Thyroid gland (tissue), 4 donors: ENCODE measurements at places on chromosomes 1 and 21. TPM values are rescaled to one million over a fixed set of nuclear protein-coding genes. Genes with fewer than 3 reads are reported as not detected.

DNA sequence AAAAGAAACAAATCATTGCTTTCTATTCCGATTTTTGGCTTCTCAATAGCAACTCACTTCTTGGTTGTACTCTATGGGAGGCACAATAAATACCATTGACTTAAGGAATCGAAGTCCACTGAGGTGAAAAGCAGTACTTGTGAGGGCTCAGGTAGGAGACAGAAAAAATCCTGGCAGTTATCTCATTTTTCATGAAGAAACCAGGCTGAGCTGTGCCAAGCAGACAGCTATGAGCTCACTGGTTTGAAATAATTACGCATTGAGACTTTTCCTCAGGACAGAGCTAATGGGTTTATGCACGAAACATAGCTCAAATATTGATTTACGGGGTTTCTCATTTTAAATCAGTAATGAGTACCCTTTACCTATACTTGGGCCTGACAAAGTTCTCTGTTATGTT lies 18.5 kb downstream of the COLGALT2 start:
- no peak overlapping the region for H3K4me3 ChIP-seq
- H3K36me3 ChIP-seq: no peaks in the 10 kb centered on the region
- H3K27me3 ChIP-seq: no peaks in the 10 kb centered on the region
- no peak for DNase-seq

GRCh38 chr21:45887120-45887611 lies 94.4 kb upstream of the COL6A1 start:
- H3K4me3 ChIP-seq: no peak overlapping the region
- H3K4me1 ChIP-seq: no peaks in the 10 kb centered on the region
- no peak for DNase-seq

GRCh38 chr21:17455451-17455850 lies 57.4 kb upstream of the CXADR start:
- H3K27me3 ChIP-seq: no peaks in the 10 kb centered on the region
- DNase-seq: no peak
- no peak overlapping the region for H3K4me3 ChIP-seq
- H3K36me3 ChIP-seq: no peaks in the 10 kb centered on the region

DNA sequence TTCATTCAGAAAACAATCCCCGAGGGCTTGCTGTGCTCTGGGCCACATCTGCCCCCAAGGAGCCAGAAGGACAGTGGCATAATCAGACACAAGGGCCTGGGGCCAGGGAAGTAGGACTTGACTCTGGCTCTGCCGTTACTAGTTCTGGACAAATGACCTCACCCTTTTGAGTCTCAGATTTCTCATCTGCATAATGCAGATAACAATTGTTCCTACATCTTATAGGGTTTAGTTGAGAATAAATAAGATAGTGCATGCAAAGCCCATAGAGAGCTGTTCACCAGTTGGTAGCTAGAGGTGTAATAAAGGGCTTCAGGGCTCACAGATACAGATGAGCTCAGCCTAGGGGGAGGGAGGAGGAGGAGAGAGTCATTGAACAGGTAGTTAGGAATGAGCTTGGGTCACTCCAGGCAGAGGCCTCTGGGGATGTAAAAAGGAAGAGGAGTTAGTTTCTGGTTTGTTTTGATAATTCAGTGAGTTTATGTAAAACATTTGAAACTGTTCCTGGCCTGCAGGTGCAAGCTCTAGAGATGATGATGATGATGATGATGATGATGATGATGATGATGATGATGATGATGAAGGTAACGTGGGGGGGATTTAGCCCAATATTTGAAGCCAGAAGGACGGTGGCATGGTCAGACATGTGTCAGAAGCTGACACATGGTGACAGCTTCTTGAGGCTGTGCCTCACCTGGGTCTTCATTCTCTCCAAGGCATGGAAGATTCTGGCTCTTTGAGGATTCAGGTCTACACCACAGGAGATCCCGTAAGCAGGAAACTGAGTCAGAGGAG lies 858 bp downstream of the LACTBL1 start:
- no peak for DNase-seq
- no peaks in the 10 kb centered on the region for H3K27me3 ChIP-seq
- H3K36me3 ChIP-seq: no peaks in the 10 kb centered on the region
- H3K4me1 ChIP-seq: no peaks in the 10 kb centered on the region

INSRR gene
- not detected for total RNA-seq

TSSK3 gene
- 3.4 TPM for total RNA-seq

GRCh38 chr1:187027253-187027652 lies 198.5 kb downstream of the PLA2G4A start:
- no peak overlapping the region for H3K4me3 ChIP-seq
- no peaks in the 10 kb centered on the region for H3K27me3 ChIP-seq
- no peak overlapping the region for H3K27ac ChIP-seq
- H3K4me1 ChIP-seq: no peaks in the 10 kb centered on the region

ZNF593OS gene
- not detected for total RNA-seq

DNA sequence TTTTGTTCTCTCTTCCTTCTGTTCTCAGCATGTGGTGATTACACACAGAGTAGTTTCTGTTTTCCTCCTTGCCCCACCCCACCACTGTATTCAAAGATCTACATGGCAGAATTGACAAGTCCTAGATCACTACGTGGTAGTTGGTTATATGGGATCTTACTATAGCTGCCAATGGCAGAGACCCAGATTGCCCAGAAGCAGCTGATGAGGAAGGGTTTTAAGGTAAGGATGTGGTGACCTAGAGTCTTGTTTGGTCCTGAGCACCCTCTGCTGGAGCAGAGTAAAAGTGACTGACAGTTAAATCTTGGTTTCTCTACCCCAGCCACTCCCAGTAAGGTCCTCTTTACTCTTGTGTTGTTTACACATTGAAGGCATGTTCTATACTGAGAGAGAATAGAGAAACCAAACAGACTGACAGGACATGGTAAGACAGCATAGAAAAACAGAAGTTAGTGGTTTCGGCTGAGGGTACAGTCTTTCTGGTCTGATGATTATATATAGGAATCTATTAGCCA lies 22.8 kb upstream of the STRIP1 start:
- H3K27ac ChIP-seq: no peak overlapping the region
- H3K27me3 ChIP-seq: no peaks in the 10 kb centered on the region
- H3K4me1 ChIP-seq: peaks cover 12% of the 10 kb centered on the region
- H3K4me3 ChIP-seq: no peak overlapping the region

DNA sequence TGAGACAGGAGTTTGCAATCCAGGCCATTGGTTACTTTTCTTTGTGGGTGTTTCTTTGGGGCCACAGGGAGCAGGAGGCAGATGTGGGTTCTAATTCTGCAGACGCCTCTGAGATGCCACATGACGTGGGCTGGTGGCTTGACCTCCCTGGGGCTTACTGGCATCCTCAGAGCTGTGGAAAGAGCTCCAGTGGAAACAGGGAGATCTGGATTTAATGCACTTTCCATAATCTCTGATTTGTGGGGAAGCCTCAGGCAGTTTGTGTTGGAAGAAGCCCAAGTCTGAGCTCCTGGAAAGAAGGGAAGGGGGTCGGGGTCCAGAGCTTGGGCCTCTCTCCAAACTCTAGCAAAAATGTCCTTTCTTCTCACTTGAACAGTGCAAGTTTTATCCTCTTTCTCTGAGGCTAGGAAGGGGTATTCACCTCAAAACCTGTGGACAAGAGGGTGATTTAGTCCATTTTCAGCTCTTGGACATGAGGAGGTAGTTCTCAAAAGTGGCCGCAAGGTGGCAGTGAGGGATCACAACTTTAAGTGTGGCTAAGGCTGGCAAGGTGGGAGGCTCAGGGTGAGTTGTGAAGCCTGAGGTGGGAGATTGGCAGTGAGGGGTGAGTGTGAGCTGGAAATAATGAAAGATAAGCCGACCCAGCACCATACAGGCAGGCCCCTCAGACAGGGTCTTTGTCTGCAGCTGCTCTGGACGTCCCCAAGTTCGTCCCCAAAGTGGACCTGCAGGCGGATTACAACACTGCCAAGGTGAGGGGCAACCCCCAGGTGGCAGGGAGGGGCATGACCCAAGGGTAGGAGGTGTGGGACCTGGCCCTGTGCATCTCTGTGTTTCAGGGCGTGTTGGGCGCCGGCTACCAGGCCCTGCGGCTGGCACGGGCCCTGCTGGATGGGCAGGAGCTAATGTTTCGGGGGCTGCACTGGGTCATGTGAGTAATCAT lies 9.2 kb downstream of the IKBKE start:
- no peak overlapping the region for H3K27ac ChIP-seq
- H3K36me3 ChIP-seq: no peaks in the 10 kb centered on the region
- H3K4me1 ChIP-seq: no peaks in the 10 kb centered on the region
- H3K27me3 ChIP-seq: no peaks in the 10 kb centered on the region
- no peak overlapping the region for H3K4me3 ChIP-seq

- no peaks in the 10 kb centered on the region for H3K27me3 ChIP-seq
- DNase-seq: no peak
- peaks cover 5% of the 10 kb centered on the region for H3K4me1 ChIP-seq
- no peak overlapping the region for H3K27ac ChIP-seq
- peak overlapping the region; percentile 71 for H3K4me3 ChIP-seq
- H3K36me3 ChIP-seq: no peaks in the 10 kb centered on the region
Measured at GRCh38 chr1:45490121-45490625, 790 bp downstream of the TESK2 start.

DNA sequence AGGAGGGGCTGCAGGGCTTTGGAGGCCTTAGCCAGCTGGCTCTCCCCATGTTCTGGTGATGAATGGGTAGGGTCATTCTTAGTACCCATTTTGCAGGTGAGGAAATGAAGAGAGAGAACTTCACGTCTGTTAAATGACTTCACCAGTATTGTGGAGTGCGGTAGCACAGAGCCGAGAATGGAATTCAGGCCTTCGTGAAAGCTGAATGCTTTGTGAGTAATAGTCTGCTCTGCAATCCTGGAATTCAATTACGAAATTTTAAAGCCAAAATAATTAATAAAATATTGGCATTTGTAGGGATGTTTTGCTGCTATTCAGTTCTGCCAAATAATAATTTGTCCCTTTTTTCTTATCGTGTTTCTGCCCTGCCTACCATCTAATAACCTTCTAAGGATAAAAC lies 197.7 kb downstream of the GREM2 start:
- H3K4me1 ChIP-seq: no peaks in the 10 kb centered on the region
- no peak overlapping the region for H3K27ac ChIP-seq
- DNase-seq: no peak
- no peaks in the 10 kb centered on the region for H3K36me3 ChIP-seq

CLDN8 gene
- total RNA-seq: 46.4 TPM

DNA sequence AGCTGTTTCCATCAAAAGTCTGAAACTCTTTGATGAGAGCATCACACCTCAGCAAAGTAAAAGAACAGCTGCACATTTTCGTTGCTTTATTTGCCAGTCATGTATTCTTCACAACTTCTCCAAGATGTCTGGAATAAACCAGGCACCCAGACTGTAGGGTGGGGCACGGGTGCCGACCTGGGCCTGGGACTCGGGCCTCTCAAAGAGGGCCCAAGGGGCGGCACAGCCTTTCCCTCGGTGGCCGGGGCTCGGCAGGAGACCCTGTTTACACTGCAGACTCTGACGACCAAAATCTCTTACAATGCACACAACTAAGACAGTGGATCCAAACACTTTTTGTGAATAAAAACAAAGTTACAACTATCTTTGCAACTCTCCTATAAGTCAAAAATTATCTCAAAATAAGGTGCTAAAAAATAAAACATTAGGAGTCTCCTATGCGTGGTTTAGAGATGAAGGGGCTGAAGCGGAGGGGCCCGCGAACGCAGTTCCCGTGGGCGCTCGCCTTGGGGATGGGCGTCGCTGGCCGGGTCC lies 696 bp downstream of the LSS start:
- H3K4me3 ChIP-seq: peak overlapping the region; percentile 95
- H3K36me3 ChIP-seq: no peaks in the 10 kb centered on the region
- H3K27ac ChIP-seq: peak overlapping the region; percentile 74

DNA sequence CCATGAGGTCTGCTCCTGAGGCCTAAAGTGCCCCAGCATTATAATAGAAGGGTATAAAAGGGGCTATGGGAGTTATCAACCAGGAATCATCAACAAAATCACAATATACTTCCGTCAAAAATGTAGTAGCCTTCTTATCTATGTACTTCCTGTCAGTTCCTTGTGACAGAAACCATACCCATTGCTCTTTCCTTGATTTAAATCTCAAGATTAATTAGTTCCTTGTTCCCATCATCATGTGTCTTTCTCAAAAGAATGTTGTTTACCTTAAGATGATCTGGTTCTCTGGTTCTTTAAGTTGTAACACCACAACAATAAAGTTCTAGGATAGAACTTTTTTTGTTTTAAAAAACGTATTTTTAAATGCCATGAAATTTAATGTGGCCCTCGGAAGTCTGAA lies 833.3 kb downstream of the LTN1 start:
- no peak for DNase-seq
- no peak overlapping the region for H3K27ac ChIP-seq
- H3K27me3 ChIP-seq: no peaks in the 10 kb centered on the region
- H3K4me3 ChIP-seq: no peak overlapping the region

DNA sequence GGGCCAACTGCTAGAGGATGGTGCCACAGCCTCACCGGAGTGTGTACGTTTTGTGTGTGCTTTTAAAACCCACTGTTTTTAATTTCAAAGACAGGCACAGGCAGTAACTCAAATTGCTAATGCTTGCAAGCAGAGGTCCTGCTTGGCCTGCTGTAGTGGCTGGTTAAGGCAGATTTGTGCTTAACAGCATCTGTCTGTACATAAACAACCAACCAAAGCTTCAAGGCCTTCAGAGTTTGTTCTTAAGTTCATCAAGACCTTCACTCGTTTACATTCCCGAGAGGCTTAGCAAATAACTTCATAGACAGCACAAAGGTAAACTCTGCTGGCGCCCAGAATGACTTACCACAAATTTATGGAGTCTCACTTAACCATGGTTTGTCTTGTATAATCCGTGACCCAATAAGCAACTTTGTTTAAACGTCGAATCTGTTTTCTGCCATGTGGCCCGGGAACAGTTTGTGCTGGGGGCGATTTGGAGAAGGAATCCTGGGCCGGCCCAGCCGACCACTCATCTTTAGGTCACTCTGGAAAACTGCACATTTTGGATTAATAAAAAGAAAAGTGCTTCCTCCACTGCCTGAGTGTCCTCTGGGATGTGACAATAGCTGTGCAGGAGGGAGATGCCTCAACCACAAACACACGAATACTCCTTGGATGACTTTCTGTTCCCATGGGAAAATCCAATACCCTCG lies 58.1 kb downstream of the CAPZB start:
- H3K4me1 ChIP-seq: peaks cover 74% of the 10 kb centered on the region
- no peaks in the 10 kb centered on the region for H3K27me3 ChIP-seq
- no peak for DNase-seq
- no peaks in the 10 kb centered on the region for H3K36me3 ChIP-seq
- no peak overlapping the region for H3K4me3 ChIP-seq
